ENCODE measurements at places on chromosomes 1 and 21. TPM values are rescaled to one million over a fixed set of nuclear protein-coding genes. Genes with fewer than 3 reads are reported as not detected.

DDAH1 gene
- total RNA-seq, result 58.1 TPM

NPR1 gene
- 14.9 TPM for total RNA-seq

PTGFRN gene
- total RNA-seq, result 216 TPM

SMCP gene
- not detected for total RNA-seq

TTC24 gene
- not detected for total RNA-seq
